ENCODE measurements at places on chromosomes 12 and 14.

DNA sequence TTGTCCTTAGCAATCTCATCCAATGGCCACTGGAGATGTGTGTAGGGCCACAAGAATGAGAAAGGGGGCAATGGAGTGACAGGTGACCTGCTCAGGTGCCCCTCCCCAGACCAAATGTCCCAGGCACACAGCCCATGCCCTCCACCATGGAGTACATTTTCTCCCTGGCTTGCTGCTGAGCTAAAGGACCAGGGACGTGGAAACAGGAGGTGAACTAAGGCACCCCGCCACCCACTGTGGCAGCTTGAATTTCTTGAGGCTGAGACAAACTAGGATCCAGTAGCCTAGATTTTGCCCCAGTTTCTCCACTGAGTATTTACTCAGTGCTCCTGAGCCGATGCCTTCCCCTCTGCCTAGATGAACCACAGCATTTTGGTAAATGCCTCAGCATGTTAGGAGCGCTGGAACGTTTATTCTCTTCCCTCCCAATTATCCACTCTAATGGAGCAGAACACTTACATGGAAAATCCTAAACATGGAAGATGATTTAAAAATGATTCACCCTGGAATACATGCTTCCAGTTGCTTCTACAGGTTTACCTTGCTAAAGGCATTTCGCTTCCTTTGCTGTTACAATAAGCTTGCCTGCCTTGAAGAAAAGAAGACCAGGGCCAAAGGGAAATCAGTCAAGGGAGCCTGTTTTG is 198.0 kb downstream of the ZFP36L1 start:
- DNase-seq: no peak

DNA sequence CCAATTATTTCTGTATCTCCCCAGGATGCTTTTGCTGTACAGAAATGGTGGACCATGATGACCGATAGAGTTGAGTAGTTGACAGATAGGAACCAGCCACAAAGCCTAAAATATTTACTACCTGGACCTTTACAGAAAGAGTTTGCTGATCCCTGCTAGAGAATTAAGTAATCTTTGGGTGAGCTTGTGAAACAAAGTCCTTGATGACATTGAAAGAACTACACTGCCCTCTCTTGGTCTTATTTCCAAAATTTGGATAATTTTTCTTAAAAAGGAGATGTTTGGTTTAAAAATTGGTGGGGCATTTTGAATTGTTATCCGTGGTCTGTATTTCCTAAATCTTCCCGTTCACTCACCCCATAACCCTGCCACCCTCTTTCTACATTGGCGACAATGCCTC is 13.7 kb upstream of the TCTN1 start:
- no peak for DNase-seq

DNA sequence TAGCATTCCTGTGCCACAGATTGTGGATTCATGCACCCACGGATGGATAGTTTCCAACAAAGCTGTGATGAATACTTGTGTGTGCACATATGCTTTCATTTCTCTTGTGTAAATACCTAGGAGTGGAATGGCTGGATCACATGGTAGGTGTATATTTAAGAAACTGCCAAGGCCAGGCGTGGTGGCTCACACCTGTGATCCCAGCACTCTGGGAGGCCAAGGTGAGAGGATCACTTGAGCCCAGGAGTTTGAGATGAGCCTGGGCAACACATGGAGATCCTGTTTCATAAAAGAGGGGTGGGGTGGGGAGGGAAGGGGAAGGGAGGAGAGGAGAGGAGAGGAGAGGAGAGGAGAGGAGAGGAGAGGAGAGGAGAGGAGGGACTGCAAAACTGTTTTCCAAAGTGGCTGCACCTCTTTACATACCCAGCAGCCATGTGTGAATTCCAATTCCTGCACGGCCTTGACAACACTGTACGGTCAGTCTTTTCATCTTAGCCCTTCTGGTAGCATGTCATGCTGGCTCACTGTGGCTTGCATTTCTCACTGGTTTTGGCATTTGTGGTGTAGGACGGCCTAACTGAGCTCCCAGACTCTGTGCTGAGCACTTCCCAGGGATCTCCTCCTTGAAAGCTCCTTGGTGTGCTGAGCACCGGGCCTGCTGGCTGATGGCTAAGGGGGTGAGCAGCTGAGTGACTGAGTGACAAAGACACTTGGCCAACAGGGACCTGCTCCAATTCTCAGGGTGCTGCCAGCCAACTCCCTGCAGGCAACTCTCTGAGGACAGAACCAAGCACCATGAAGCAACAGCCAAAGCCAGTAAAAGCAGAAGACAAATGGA is 27.9 kb downstream of the SYNE3 start:
- no peak for DNase-seq

DNA sequence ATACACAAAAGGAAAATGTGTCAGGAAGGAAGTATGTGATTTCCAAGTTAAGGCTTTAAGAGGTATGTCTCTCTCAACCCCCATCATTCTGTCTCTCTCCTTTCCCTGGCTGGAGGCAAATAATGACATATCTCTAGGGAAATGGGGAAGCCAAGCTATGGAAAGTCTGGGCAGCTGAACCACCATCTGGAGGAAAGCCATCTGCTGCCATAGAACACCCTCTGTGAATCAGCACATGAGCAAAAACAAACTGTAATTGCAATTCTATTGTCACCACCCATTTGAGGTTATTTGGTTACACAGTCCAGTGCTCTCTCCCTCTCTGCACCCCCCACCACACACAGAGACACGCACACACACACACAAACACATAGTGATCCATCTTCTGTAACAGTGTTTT is 766.2 kb downstream of the FLRT2 start:
- DNase-seq: no peak

DNA sequence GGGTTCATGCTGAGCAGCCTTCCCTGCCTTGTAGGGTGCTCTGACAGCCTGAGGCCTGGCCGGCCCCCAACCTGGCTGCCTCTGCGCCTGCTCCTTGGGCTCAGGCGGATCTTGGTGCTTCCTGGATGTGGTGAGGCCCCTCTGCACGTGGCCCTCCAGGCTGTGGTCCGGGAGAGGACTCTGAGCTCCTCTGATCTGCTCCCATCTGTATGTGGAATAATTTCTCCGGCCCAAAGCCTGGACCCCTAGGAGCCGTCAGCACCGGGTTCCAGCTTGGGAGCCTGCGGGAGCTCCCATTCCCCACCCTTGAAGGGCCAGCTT is 21.3 kb upstream of the EIF2B2 start:
- no peak for DNase-seq

DNA sequence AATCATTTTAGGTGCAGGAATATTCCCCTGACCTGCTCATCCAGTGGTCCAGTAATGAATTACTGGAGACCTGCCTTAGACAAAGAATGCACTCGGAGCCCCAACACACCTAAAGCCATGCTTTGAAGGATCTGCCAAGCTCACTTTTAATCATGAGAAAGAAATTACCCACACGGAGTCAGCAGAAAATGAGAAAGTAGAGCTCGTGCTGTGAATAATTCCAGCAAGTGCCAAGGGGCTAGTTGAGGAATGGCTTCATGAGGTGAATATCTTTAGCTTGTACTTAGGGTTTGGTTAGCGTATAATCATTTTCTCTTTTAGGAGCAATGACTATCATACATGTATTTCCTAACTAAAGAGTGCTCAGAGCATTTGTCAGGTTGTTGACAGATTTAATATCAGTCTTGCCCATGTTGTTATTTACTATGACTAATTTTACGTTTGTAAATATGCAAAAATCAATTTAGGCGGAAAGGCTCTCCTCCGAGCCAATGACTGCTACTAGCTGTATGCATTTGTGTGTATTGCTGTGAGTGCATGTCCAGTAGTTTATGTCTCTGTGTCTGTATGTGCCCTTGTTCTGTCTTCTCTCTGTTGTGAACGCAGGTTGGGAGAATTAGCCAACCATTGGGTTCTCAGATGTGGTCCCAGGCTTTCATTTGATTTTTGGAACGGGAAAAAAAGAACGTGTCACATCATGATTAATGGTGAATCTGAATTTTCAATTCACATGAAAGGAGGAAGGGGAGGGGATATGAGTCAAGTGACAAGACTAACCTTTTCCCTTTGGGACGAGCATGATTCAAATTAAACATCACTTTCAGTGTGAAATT is 98.4 kb downstream of the RMST start:
- DNase-seq: no peak

GRCh38 chr12:121751749-121752351 is 39.3 kb downstream of the TMEM120B start:
- DNase-seq: no peak

DNA sequence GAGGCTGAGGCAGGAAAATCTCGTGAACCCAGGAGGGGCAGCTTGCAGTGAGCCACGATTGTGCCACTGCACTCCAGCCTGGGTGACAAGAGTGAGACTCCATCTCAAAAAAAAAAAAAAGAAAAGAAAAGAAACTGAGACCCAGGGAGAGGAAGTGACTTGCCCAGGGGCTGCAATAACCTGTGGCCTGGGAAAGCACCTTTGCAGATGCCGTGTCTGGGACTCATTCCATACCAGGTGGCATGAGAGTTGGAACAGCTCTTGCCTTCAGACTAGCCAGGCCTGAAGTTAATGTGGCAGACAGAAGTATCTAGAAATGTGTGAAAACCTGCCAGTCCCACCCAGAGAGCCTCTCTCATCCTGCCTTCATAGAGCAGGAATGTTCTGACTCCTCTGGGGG is 65.4 kb downstream of the PHETA1 start:
- no peak for DNase-seq

GRCh38 chr12:57889500-57889989 is 43.0 kb upstream of the CTDSP2 start:
- DNase-seq: no peak

- no peak for DNase-seq
Observed at GRCh38 chr14:38012056-38012455, 195.6 kb upstream of the SSTR1 start.

- no peak for DNase-seq
Observed at GRCh38 chr12:118357257-118358007, 15.3 kb downstream of the TAOK3 start.

DNA sequence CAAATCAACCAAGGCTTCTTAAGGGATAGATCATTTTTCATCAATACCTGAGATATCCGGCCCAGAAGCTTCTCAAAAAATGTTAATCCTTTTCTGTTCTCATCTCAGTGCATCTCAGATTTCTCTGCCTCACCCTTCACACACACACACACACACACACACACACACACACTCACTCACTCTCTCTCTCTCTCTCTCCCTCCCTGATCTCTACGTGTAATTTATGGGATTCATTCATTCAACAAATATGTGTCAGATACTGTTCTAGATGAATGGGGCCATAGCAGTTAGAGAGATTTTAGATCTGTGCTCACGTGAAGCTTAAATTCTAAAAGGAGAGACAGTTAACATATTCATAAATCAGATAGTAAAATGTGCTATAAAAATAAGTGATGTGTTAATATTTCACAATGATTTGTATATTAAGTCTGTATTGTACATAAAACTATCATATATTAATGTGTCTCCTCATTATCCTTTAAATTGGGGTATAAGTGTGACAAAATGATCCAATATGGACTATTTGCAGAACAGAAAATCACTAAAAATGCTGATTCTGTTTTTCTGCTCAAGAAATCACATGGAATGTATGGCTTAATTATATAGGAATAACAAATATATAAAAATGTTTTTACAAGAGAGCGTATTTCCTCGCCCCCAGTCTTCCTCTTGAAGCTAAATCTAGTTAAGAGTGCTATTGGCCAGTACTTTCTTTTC is 7.3 kb upstream of the FRMD6 start:
- no peak for DNase-seq

GRCh38 chr12:57756406-57757341 is 1.8 kb downstream of the MARCHF9 start:
- no peak for DNase-seq

GRCh38 chr14:64659366-64659765 is 44.9 kb upstream of the PLEKHG3 start:
- no peak for DNase-seq

DNA sequence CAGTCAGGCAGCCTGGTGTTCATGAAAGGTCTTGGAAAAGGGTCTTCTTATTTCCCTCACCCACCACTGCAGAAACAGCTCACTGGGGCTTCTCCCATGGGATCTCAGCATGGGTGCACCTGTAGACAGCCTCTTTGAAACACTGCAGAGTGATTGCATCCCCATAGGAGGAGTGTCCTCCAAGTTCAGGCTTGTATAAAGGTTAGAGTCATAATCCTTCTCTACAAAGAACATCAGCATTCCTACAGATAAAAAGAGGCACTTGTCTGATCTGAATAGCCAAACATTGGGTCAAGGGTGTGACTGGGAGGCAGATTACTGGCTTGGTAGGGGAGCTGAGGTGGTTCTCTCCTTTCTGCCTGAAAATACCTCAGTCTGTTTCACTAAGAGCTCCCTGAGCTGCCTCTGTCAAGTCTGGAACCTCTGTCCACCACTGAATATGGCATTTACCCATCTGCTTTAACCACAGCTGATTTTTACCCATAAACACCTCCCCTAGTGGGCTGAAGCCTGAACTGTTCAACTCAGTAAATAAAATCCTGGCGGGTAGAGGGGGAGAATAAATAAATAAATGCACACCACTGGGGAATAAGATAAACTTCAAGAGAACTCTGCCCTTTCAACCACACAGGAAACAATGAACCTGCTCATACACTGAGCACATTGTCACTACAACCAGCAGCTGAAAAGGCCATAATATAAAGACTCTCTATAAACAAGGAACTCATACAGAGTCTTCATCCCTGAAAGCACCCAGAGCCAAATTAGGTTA is 120.7 kb upstream of the SCAF11 start:
- DNase-seq: no peak

DNA sequence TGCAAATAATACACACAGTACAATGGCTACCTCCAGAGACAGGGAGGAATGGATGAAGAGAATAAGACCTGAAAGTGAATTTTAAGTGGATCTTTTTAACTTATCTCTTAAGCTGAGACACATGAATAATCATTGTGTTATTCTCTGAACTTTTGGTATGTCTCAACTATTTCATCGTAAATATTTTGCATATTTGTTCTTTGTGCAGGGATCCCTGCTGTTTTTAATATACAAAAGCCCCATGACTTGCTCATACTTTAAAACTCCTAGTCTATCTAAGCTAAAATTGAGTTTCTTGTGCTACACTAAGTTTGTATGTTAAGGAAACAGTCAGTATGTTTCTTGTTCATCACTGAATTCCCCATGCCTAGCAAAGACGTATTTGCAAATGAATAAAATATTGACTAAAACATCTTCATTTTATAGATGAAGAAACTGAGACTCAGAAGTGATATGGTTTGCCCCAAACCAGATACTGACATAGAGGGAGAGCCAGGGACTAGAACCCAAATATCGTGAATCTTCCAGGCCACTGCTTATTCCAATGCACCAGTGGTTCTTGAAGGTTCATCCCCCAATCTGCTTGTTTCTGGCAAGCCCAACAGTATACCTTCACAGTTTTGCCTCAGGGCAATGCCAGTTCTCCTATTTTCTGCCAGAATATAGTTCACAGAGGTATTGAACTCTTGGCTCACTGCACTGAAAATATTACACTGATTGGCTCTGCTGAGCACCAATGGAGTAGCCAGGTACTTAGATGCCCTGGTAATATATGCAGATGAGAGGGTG is 356.9 kb downstream of the MED13L start:
- DNase-seq: no peak

GRCh38 chr12:27542628-27543027 is 18.6 kb downstream of the PPFIBP1 start:
- DNase-seq: no peak
